ENCODE measurements at places on chromosomes 13 and 19. TPM values are rescaled to one million over a fixed set of nuclear protein-coding genes. Genes with fewer than 3 reads are reported as not detected.
A peak's percentile ranks its signal among the peaks of the same experiment; 100 is the strongest.

Gene KCNRG
- total RNA-seq, result 0.42 TPM

Gene PGLYRP1
- total RNA-seq, result not detected

GRCh38 chr13:110324026-110324749 lies 17.1 kb downstream of the COL4A2 start:
- DNase-seq, result no peak

Gene MFSD12
- 114 TPM for total RNA-seq

- DNase-seq, result no peak
Measured at GRCh38 chr19:18507727-18508440, 14.0 kb downstream of the ELL start.

DNA sequence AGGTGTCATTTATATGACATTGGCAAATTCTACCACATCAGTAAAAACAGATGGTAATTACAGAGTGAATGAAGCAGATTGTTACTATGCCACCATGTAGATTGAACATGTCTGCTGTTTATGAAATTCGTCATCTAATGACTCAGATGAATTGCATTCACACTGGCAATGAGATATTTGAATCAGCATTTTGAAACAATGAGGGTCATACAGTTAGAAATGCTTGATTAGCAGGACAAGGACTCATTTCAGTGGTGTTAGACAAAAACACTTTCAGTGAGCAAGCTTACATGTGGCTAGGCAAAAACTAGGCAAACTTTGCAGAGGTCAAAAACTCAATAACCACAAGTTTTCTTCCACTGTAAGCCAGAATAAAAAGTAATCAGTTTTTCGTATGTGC lies 1165.0 kb downstream of the SLITRK1 start:
- no peak for DNase-seq

GRCh38 chr13:113176280-113176679 lies 17.8 kb downstream of the PROZ start:
- DNase-seq, result peak; percentile 70

DNA sequence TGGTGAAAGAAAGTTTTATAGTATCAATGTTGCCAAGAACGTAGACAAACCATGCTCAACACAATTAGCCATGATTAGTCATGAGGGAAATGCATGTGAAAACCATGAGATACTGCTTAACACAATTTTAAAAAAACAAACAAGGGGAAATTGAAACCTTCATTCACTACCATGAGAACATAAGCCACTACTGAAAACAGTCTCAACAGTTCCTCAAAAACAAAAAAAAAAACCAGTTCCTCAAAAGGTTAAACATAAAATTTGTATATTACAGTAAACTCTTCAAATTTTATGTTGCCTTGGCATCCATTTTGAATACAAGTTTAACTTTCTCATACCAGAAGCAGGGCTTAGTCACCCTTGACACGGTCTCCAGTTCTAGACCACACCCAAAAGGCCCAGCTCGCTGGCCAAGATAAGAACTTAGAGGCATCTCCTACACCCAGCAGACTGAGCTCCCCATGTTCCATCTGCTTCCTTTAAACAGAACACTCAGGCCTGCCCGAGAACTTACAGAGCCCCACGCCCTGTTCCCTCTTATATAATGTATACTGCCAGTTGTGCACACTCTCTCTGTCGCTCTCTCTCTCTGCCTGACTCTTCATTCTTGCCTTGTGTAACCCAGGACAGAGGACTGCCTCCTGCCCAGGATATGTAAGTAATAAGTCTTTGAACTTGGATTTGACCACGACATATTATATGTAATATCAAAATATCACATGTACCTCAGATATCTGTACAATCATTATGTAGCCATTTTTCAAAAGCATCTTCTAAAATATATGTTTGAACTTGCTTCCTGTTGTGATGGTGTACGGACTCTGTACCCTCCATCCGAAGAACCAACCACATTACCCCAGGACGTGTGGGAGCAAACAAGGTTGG lies 67.4 kb downstream of the STK24 start:
- no peak for DNase-seq

DNA sequence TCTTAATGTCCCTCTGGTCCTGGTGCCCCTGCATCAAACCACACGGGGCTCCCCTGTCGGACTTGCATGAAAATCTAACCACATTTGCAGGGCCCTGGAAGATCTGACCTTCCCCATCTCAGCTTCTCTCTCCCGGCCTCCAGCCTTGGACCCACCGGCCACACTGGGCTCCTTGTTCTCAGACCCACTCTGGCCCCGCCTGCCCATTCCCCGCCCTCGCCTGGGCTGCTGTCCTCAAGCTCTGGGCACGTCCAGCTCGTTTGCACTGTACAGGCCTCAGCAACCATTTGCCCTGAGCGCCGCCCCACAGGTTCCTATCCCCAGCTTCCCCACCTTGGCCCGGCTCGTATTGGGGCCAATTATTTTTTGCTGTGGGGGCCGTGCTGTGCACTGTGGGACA lies 10.5 kb downstream of the MYO9B start:
- DNase-seq, result no peak

Gene ATP8B3
- 1.6 TPM for total RNA-seq

DNA sequence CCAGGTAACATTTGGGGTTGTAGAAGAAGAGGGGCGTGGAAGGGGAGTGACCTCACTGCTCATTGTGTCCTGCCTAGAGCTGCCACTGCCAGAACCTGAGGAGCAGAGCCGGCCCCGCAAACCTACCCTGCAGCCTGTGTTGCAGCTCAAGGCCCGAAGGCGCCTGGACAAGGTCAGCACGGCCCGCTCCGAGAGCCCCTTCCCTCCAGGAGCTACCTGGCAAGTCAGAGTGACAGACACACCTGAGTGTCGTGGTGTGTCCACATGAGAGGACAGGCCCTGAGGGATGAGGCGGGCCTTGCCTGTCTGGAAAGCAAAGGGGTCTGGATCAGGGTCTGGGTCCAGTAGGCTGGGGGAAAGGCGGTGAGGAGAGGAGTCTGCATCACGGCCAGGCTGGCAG lies 6.8 kb downstream of the KMT2B start:
- no peak for DNase-seq

GRCh38 chr13:37273836-37274235 lies 168.4 kb upstream of the CSNK1A1L start:
- no peak for DNase-seq

Gene ZNF99
- total RNA-seq, result not detected

DNA sequence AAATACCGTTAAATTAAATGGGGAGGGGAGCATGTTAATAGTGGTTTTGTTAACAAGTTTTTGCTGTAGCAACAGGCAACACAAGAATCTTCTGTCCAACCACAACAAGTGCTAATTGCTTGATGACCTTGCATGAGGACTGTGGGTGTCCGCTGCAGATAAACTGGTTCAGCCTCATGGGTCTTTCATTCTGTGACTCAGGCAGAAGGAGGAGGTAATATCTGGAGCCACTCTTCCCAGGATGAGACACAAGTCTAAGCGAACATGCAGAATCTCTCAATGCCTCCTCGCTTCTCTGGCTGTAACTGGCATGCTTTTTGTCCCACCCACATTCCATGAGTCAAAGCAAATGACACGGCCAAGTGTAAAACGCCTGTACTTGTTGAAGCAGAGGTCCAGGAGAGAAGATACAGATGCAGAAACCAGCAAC lies 56.6 kb upstream of the MYO16 start:
- DNase-seq, result no peak

DNA sequence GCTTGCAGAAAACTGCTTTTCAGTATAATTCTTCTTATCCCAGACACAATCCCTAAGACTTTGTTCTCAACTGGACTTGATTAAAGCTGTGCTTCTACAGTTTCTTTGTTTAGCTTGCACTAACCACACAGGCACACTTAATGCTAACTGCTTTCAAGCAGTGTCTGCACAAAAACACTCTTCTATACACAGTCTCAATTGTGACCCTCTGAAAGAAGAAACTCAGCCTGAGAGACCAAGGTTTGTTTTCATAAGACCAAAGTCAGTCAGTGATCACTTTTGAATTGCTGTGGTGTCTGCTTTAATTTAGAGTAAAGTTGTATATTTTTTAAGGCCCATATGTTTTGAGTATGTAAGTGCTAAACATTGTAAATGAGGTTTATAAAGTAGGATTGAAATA lies 431.2 kb downstream of the KCTD12 start:
- DNase-seq, result no peak

GRCh38 chr13:26300140-26300539 lies 46.2 kb downstream of the CDK8 start:
- DNase-seq, result no peak
